Stimulated activated CD8-positive, alpha-beta memory T cell treated with anti-CD3 and anti-CD28 coated beads, Interleukin-12 subunit alpha, Interleukin-12 subunit beta, amount 100 ng/mL, for 1 hour (primary cell): ENCODE measurements at places on chromosomes 16 and 17.

DNA sequence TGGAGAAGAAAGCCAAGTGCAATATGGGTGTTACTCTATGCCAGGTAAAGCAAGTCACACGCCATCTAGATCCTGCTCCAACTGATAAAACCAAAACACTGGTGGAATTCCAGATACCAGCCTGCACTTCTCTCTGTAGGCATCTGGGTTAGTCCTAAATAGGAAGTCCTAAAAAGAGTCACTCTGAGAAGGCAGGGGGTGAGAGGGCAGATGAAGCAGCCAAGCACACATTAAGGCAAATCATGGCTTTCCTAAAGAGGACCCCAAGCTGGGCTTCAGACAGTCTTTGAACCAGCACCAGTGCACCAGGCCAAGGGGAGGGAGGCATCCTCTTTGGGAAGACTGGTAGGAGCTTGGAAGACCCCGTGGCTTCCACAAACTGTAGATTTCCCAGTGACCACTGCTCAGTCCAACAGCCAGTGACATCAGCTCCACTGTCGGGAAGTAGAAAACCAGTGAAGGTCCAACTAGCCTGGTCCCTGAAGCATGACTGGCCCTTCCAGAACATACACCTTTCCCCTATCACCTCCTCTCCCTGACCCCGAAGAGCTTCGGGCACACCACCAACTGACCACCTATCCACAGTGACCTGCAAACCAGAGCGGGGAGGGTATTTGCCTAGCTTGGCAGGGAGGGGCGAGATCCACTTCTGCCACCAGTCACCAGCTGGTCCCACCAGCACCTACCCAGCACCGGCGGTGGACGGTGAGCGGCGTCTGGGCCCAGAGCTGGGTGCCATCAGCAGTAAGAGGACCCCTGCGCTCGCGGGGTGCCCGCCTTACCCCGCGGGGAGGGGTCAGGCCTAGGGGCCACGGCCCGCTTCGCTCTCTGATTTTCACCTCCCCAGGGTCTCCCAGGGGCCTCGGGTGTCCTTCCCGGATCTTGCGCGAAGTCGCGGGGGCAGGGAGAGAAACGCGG lies 1.0 kb downstream of the LITAF start:
- no peak for DNase-seq

DNA sequence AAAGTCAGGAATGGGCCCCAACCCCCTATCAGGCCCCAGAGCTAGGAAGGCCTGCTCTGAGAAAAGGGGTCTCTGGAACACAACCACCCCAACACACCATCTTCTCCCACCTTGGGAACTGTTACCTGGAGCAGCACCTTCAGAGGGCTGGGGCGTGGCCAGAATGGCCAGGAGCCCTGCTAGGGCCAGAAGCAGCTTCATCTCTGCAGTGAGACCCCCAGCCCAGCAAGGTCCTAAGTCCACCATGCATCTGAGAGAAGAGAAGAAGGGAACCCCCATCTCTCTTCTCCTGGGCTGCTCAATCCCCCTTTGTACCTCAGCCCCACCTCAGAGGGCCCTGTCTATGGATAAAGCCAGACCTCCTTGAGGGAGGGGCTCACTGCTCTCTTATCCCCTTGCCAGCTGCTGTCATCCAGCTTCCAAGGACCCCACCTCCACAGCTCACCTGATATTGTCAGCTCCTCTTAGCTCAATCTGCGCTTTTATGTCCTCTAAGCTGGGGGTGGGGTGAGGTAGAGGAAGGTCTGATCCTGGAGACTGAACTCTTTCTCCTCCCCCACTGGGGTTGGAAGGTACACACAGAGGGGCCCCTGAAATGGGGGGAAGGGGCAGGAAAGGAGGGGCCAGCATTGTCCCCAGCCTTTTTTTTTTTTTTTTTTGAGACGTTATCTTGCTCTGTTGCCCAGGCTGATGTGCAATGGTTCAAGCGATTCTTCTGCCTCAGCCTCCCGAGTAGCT lies at the start of gene MPO:
MPO (minus strand) TSS at position 456 of the 738 bp plus-strand sequence; CDS start at position 279, 177 bp downstream.
- no peak for DNase-seq

GRCh38 chr16:53457670-53458069 lies 23.4 kb downstream of the RBL2 start:
- peak; percentile 62 for DNase-seq

GRCh38 chr17:34177642-34178041 lies 77.4 kb upstream of the CCL2 start:
- DNase-seq: no peak

GRCh38 chr17:57761887-57762286 lies 16.8 kb upstream of the CCDC182 start:
- DNase-seq: no peak
